ENCODE measurements at places on chromosomes 7 and 10. TPM values are rescaled to one million over a fixed set of nuclear protein-coding genes. Genes with fewer than 3 reads are reported as not detected.
A peak's percentile ranks its signal among the peaks of the same experiment; 100 is the strongest.

GRCh38 chr10:132326344-132326889 is 5.6 kb upstream of the LRRC27 start:
- DNase-seq = no peak

GRCh38 chr7:78493401-78493800 is 694.8 kb downstream of the PHTF2 start:
- DNase-seq = no peak

GRCh38 chr7:26620352-26620751 is 244.0 kb downstream of the SKAP2 start:
- DNase-seq = peak; percentile 6

DNA sequence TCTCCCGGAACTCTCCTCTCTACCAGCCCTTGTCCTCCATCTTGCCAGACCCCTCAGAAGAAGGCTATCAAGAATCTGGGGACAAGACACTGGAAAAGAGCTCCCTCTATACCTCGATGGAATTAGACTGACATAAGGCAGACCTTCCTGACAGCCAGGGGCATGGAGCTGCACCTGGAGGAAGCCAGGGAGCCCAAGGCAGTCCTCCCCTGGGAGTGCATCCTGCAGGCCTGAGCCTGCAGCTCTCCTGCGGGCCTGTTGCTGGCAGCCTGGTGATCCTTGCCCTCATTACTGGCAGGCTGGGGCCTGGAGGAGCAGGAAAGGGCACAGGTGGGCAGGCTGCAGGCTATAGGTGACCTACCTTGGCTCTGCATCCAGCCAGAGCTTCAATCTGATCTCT is 323.4 kb downstream of the GRID1 start:
- no peak for DNase-seq

DNA sequence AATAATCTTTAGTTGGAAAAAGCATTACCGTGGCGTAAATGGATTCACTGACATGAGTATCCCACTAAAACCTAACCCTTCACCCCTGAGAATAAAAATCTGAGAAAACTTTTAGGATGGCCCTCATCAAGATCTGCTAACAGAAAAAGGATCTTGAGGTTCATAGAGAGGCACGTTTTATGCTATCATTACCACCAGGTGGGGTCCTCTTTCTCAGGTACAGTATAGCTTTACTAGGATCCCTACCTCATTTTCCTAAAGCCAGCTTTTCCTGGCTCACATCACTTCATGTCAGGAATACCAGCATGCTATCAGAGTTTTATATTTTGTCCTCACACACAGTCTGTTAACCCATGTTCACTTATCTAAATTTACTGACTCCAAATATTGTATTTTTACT is 173.7 kb downstream of the POM121L12 start:
- DNase-seq = no peak

DNA sequence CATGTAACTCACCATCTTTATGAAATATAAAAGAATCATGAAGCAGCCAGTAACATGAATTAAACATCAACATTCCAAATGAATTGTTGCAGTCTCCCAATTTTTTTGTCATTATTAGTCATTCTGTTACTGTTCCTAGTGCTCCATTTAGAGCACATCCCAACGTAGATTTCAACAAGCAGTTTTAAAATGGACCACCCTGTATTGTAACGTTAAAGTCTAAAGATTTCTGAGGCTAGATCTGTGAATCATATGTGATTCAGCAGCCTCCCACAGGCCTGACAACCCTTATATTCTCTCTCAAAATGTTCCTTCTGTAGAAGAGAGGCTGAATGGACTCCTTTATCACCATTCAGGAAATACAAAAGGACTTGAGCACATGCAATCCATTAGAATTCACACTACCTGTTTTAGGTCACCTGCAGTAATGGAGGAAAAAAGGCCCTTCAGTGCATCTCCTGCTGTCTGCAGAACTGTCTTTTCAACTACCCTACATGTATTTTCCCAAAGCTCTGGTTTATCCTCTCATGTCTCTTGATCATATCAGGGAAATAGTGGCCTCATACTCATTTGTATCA is 81.4 kb downstream of the CACNA2D1 start:
- DNase-seq = peak; percentile 82

GRCh38 chr7:128815289-128815942 is 14.8 kb upstream of the FLNC start:
- no peak for DNase-seq

DNA sequence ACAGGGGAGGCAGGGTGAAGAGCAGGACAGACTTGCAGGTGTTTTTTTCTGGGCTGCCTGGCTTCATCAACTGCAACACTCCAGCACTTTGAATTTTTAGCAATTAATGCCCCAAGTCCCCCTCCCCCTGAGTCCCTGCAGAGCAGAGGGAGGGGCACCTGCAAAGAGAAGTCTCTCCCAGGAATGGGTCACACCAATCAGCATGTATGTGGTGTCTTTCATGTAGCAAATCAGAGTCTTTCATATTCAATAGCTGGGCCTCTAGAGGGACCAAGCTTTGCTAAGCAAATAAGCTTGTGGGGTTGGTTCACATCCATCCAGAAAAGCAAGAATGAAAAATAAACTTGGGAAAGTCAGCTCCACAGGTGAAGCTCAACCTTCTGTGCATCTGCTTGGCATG is 90.7 kb downstream of the PARP12 start:
- DNase-seq = no peak

GRCh38 chr10:67779465-67780203 is 58.4 kb downstream of the DNAJC12 start:
- peak; percentile 70 for DNase-seq

DNA sequence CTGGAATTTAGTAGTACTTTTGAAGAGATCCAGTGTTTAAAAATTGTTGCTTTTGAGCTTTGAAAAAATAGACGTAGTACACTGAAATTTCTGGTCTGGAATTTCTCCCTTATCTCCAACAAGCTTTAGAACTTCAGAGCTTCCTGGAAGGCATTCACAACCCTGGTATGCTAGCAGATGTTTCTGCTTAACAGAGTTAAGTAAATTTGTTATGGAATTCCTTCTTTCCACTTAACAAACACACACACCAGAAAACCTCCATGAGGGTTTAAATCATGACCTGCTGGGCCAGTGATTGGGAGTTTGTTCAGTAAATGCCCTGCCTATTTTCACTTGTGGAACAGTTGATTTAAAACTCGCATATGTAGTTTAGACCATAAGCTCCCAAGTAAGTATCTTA is 13.7 kb downstream of the ASB15 start:
- DNase-seq = no peak

DNA sequence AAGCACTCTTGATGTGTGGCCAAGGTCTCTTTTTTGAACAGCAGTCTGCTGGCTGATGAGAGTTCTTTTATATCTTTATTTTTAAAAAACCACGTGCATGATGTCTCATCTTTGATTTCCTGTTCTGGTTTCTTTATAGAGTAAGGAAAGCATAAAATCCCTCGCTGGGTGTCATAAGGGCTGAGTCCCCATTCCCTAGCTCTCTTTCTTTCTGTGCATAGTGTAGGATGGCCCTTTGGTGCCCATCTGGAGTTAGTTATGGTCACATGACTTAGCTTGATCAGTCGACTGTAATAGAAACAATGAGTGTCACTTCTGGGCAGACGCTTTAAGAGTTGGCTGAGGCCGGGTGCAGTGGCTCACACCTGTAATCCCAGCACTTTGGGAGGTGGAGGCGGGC is 38.5 kb downstream of the GHRHR start:
- no peak for DNase-seq

GRCh38 chr10:98569853-98570252 is 123.1 kb upstream of the HPS1 start:
- DNase-seq = no peak

DNA sequence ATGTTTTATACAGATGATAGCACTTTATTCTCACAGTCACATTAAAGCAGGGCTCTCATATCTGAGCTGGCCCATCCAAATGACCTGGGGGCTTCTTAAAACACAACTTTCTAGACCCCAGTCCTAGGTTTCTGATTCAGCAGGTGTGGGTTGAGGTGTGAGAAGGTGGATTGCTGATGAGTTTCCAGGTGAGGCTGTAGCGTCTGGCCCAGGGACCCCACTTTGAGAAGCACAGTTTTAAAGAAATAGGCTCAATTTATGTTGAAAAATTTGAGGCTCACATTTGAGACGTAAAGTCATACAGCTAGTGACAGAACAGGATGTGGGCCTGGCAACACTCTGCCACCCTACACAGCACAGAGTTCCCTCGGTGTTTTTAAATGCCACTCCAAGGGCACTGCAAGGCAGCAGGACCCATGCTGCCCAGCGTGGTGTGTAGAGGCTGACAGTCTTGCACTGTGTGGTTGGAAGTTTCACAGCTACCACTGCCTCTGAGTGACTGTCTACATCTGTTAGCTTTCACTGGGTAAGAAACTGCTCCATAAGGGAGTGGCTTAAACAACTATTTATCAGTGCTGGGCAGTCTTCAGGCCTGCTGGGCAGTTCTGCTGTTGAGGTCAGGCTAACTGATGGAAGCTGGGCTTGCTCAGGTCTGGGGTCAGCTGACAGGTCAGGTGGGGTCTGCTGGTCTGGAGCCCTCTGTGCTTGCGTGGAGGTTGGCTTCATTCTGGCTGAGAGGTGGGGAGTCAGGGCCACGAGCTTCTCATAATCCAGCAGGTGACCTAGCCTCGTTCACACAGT is 319.7 kb downstream of the CXCL12 start:
- DNase-seq = no peak

- DNase-seq = no peak
These were observed 504 bp upstream of the TRRAP start for GRCh38 chr7:98877692-98878364.

- no peak for DNase-seq
These were observed 41.9 kb downstream of the SPAM1 start for GRCh38 chr7:123966936-123967335.

GATA3 gene
- not detected for total RNA-seq

Data from LHCN-M2 (cell line).